ENCODE measurements at places on chromosomes 4 and X.
A peak's percentile ranks its signal among the peaks of the same experiment; 100 is the strongest.

DNA sequence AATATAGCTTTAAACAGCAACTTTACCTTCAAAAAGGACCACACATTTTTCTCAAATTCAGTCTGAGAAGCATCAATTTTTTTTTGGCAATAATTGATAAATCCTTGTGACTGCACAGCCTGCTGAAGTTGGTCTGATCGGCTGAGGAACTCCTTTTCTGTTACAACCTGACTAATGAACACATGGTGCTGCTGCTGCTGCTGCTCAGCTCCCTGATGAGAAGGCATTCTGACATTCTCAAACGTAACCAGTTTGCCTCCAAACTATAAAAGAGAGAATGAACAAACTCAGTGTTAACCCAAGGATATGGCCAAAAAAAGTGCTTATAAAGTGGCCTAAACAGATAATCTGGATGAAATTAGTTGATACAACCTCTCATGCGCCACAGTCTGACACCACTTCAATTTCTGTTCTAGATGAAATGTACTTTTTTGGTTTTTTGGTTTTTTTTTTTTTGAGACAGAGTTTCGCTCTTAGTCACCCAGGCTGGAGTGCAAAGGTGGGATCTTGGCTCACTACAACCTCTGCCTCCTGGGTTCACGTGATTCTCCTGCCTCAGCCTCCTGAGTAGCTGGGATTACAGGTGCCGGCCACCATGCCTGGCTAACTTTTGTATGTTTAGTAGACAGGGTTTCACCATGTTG is 26.5 kb downstream of the SEC31A start:
- DNase-seq = no peak

DNA sequence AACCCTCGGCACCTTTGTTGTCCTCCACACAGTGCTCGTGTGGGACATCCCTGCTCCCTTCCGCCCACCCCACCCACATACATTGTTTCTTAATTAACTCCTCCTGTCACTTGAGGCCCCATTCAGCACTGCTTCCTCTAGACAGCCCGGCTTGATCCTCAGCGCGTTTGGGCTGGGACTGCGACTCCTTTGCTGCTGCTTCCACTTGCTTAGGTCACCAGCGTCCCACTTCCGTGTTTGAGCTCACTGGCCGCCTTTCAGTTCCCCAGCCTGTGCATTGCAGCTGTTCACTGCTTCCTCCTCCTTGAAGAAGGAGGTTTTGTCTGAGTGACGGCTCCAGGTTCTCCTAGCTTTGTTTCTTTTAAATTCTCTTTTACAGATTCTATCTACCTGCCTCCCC is 16.1 kb downstream of the RNF4 start:
- DNase-seq = peak; percentile 87

- peak; percentile 94 for DNase-seq
Measured at GRCh38 chr4:1249148-1249730, 309 bp upstream of the CTBP1 start.

- no peak for DNase-seq
Measured at GRCh38 chr4:116357758-116358157, 727.6 kb downstream of the TRAM1L1 start.

DNA sequence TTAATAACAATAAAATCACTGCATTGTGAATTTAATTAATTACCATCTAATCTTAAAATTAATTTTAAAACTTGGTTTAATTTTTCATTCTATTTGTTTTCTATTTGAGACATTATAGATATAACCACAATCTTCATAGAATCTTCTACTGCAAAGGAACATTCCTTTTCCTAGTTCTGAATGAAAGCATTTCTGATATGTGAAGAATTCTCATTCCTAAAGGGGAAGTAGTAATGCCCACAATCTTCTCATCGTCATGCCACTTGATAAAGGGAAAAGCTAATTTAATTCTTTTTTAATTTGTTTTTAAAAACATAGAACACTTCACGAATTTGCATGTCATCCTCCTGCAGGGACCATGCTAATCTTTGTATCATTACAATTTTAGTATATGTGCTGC is 23.7 kb downstream of the MGARP start:
- DNase-seq = no peak

DNA sequence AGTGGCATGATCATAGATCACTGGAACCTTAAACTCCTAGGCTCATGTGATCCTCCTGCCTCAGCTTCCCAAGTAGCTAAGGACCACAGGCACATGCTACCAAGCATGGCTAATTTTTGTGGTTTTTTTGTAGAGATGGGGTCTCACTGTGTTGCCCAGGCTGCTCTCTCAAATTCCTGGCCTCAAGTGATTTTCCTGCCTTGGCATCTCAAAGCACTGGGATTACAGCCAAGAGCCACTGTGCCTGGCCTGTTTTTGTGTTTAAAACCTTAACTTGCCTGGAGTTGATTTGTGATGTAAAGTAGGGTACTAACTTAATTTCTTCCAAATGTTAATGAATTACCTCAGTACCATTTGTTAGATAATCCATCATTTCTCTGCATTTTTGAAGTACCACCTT is 22.3 kb downstream of the DLG3 start:
- no peak for DNase-seq

- DNase-seq = no peak
Measured at GRCh38 chr4:23894021-23894420, 4.2 kb upstream of the PPARGC1A start.
